Heart right ventricle (tissue), 16 donors: ENCODE measurements at places on chromosomes 16 and 17. TPM values are rescaled to one million over a fixed set of nuclear protein-coding genes. Genes with fewer than 3 reads are reported as not detected.

- no peak for DNase-seq
- H3K4me1 ChIP-seq, result peaks cover 38% of the 10 kb centered on the region
- H3K27me3 ChIP-seq, result no peaks in the 10 kb centered on the region
- H3K4me3 ChIP-seq, result peak within 1 kb of the TSS; percentile 91
Measured at GRCh38 chr16:57536306-57537193, at the start of gene CCDC102A. TSS of gene CCDC102A (minus strand) at chr16:57536571. CDS start at chr16:57529177, 7,394 bp downstream.

DNA sequence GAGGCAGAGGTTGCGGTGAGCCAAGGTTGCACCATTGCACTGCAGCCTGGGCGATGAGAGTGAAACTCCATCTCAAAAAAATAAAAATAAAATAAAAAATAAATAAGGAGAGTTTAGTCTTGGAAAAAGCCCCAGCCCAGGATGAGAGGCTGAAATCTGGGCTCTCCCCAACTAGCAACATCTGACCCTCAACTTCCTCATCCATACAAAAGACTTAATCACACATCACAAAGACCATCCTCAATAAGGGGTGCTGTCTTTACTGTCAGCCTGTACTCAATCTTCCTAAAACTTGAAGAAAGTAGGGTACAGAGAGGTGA is 11.4 kb upstream of the SLC4A1 start:
- H3K36me3 ChIP-seq, result no peaks in the 10 kb centered on the region
- H3K4me1 ChIP-seq, result peaks cover 9% of the 10 kb centered on the region
- H3K4me3 ChIP-seq, result no peak overlapping the region
- H3K27ac ChIP-seq, result peak overlapping the region; percentile 86
- no peaks in the 10 kb centered on the region for H3K27me3 ChIP-seq

- H3K4me3 ChIP-seq, result no peak overlapping the region
- H3K4me1 ChIP-seq, result no peaks in the 10 kb centered on the region
Measured at GRCh38 chr16:15466886-15467781, 32.7 kb downstream of the BMERB1 start.

Gene TMEM238L
- not detected for total RNA-seq

- no peak overlapping the region for H3K4me3 ChIP-seq
- DNase-seq, result no peak
Measured at GRCh38 chr17:30520882-30521281, 43.7 kb downstream of the GOSR1 start.

GRCh38 chr16:89495121-89495520 is 4.8 kb upstream of the ANKRD11 start:
- H3K27me3 ChIP-seq, result no peaks in the 10 kb centered on the region
- no peak for DNase-seq
- H3K27ac ChIP-seq, result no peak overlapping the region
- no peaks in the 10 kb centered on the region for H3K36me3 ChIP-seq

DNA sequence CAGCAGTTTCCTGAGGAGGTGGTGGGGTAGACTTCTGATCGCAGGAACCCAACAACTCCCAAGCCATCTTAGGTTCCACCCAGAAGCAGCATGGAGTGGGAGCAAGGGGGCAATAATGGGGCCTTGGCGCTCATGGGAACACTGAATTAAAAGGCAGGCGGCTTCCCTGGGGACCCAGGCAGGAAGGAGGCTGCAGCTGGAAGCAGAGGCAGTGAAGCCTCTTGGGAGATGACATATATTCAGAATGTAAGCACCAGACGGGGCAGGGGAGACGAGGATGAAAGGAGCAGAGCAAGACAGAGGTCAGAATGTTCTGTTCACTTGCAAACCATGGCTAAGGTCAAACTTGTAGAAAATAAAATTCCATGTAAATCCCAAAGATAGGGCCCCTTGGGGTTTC is 2.9 kb downstream of the HIGD1B start:
- H3K4me1 ChIP-seq, result no peaks in the 10 kb centered on the region
- peak overlapping the region; percentile 53 for H3K27ac ChIP-seq
- H3K36me3 ChIP-seq, result peaks cover 12% of the 10 kb centered on the region

GRCh38 chr17:17568772-17569195 is 22.7 kb downstream of the PEMT start:
- no peak overlapping the region for H3K4me3 ChIP-seq
- no peaks in the 10 kb centered on the region for H3K36me3 ChIP-seq
- no peaks in the 10 kb centered on the region for H3K27me3 ChIP-seq
- peak; percentile 85 for DNase-seq
- peaks cover 42% of the 10 kb centered on the region for H3K4me1 ChIP-seq

DNA sequence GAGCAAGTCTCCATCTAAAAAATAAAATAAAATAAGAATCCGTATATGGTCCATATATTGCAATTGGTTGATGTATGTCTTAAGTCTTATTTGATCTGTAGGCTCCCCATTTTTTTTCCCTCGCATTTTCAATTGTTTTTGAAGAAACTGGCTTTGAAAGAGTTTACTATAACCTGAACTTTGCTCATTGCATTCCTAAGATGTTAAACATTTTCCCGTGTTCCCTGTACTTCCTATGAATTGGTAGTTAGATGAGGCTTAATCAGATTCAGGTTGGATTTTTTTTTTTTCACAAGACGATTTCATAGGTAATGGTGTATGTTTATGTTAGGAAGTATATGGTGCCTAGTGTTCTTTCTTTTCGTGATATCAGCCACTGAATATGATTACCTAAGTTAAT is 3.3 kb downstream of the LRRC36 start:
- peaks cover 25% of the 10 kb centered on the region for H3K27me3 ChIP-seq
- no peak overlapping the region for H3K27ac ChIP-seq
- no peak for DNase-seq
- no peaks in the 10 kb centered on the region for H3K36me3 ChIP-seq

GRCh38 chr16:87550495-87550961 is 51.8 kb upstream of the JPH3 start:
- no peaks in the 10 kb centered on the region for H3K4me1 ChIP-seq
- no peak overlapping the region for H3K4me3 ChIP-seq
- H3K27ac ChIP-seq, result no peak overlapping the region

Gene EME1
- 0.43 TPM for total RNA-seq
